ENCODE measurements at places on chromosomes 3 and 15. TPM values are rescaled to one million over a fixed set of nuclear protein-coding genes. Genes with fewer than 3 reads are reported as not detected.

DNA sequence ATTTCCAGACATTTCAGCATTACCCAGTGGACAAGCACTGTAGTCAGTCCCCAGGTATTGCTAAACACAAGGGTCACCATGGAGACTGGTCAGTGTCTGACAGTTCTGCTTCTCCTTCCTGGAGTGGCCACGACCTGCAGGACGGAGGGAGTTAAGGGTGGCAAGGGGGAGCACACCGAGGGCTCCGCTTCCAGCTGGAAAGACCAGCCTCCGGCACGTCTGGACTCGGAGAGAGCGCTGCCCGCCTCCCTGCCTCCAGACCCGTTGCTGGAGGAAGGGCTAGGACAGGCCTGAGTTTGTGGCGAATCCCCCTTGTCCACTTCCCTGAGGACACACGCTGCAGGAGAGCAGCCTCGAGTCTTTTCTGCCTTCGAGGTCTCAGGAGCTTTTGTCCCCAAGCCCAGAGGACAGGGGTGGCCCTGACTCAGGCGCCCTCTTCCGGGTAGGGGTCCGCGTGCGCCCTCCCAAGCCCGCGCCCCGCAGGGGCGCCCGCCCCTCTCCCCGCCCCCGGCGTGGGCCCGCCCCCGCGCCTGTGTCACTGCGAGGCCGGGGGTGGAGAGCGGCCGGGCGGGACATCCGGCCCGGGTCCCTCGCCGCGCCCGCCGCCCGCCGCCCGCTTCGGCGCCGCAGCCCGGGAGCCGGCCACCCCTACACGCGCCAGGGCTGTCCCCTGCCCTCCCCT, at the start of gene CHST14:
Gene CHST14, plus strand, starts transcription at position 562 of the 682 bp plus-strand sequence. CDS start 230 bp downstream, outside the sequence.
- peak; percentile 87 for DNase-seq

DNA sequence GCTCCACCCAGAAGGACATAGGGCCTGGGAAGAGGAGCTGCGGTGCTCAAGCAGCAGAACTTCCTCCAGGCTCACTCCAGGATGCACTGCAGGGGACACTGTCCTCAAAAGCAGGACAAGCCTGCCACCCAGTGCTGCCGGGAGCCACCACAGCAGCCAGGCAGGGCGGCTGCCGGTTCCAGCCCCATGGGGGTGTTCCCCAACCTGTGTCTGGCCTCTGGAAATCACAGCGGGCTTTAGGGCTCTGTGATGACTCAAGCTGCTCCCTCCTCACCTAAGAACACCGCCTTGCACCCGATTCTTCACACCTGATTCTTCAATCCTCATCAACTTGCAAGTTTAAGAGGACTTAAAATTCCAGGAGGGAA, 71.9 kb upstream of the SLC6A11 start:
- DNase-seq = no peak

CFAP92 gene
- 1.3 TPM for polyA plus RNA-seq

RHOV gene
- polyA plus RNA-seq = 3.2 TPM

ZNF774 gene
- polyA plus RNA-seq = 1.6 TPM

DNA sequence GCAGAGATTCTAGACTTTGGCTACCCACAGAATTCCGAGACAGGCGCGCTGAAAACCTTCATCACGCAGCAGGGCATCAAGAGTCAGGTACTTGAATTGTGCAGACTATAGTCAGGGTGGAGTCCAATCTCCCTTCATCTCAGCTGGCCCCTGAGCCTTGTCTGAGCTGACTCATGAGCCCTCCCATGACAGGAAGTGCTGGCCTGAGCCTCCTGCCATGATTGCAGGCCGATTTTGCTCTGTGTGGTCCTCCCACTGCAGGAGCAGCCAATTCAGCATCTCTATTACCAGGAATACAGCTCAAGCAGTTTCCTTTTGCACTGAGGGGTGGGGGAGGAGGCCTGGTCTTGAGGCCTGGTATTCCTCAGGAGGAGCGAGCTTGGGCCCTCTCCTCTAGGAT, 5.5 kb downstream of the AP2M1 start:
- no peak for DNase-seq

SPINT1 gene
- 82.1 TPM for polyA plus RNA-seq

GRCh38 chr3:159904455-159904854, 84.2 kb upstream of the IL12A start:
- no peak for DNase-seq

- peak; percentile 64 for DNase-seq
Measured at GRCh38 chr15:51162865-51163762, 68.4 kb upstream of the TNFAIP8L3 start.

- no peak for DNase-seq
Measured at GRCh38 chr3:42572278-42572677, 9.5 kb downstream of the SEC22C start.

GRCh38 chr15:34116620-34117019, 14.7 kb downstream of the PGBD4 start:
- no peak for DNase-seq

DNA sequence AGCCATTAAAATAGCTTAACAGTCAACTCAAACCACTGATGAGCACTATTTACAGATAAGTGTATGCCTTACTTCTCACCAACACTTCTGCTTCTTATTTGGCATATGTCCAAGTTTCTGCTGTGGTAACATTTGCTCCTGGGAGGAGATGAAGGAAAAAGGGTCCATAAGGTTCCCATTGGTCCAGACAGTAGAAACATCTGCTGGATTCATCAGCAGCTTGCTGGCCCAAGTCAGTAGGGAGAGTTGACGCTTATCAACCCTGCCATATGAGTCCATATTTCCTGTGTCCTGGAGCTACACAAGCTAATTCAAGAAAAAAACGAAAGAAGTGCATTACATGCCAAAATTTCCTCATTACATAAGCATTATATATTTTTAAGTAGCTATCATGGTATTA, 824.5 kb downstream of the CADM2 start:
- peak; percentile 98 for DNase-seq

CCR9 gene
- polyA plus RNA-seq = not detected

CHCHD6 gene
- polyA plus RNA-seq = 20.6 TPM

All from lung (tissue), 17 donors.